ENCODE measurements at places on chromosomes 5 and 9.

DNA sequence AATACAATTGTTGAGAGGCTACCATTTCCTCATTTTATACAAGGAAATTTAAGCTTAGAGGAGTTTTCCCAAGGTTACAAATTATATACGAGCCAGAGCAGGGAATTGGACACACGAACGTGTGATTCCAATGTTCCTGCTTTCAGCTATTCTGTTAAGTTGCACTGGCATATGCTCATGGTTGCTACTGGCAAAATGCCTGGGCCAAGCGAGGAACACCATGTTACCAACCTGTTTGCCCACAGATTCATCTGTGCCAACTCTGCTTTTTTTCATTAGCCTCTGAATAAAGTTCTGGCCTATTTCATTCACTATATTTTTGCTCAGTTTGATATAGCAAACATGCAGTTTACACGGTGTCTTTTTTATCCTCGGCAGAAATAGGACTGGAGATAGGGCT is 5.1 kb upstream of the C5orf46 start:
- DNase-seq, result no peak

DNA sequence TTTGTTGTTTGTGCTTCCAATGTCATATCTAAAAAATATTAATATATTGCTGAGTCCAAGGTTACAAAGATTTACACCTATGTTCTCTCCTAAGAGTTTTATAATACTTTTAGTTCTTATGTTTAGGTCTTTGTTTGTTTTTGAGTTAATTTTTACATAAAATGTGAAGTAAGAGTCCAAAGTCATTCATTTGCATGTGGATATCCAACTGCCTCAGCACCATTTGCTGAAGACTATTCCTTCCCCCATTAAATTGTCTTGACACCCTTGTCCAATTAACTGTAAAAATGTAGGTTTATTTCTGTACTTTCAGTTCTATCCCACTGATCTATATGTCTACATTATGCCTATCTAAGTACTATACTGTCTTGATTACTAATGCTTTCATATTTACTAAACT is 35.7 kb downstream of the TTC33 start:
- no peak for DNase-seq

DNA sequence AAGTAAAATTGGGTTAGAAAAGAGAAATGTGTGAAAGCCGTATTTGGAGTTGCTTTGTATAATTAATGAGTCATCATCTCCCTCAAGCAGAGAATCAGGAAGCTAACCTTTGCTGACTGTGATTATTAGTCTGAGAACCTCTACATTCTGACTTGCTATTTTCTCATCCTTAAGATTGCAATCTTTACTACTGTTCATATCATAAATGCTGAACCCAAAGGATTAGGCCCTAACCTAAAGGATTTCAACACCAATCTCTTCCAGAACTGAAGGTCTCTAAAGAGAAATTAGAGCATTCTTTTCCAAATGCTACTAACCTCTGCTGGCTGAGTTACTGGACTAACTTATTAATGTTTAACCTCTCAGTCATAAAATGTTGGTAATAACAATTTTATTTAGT is 538.1 kb upstream of the MEF2C start:
- no peak for DNase-seq

GRCh38 chr9:133578524-133579441 is 30.4 kb downstream of the FAM163B start:
- DNase-seq, result no peak

DNA sequence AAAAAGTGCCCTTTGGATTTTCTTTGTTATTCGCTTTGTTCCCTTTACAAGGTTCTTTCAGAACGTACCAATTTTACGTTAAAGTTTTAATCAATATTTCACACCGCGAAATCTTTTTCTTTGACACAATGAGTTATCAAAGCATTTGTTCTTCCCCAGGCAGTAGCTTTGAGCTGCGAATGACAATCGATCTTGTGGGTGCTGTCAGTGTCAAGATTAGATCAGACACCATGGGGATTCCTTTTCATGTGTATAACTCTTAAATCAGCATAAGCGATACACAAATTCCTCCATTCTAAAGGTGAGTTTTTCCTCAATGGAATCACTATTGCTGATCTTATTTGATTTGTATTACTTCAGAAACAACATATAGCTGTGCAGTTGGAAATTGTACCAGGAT is 145.5 kb downstream of the ST8SIA4 start:
- DNase-seq, result no peak

- no peak for DNase-seq
Observed at GRCh38 chr5:74493411-74493810, 147.1 kb downstream of the ENC1 start.

Data from activated gamma-delta T cell treated with Interleukin-2 at 50 U/mL for 16 hours (primary cell).